Putamen (tissue), 1 donor: ENCODE measurements at places on chromosomes 11 and 22.

DNA sequence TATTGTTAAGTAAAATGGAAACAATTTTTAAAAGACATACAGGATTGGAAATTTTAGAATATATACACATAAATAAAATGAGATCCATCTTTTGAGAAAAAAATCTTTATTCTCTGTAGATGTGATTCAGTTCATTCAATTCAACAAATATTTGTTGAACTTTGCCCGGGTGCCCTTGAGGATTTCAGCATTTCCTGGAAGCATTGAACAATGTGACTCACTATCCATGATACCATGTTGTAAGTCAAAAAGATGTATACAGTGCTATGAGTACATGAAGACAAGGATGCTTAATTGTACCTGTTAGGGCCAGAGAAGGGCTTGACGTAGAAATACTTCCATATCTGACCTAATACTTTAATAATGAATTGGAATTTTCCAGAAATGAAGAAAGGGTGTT, 353.7 kb downstream of the METTL15 start:
- DNase-seq, result no peak

GRCh38 chr11:72759468-72759985, 7.3 kb upstream of the ARAP1 start:
- DNase-seq, result no peak

DNA sequence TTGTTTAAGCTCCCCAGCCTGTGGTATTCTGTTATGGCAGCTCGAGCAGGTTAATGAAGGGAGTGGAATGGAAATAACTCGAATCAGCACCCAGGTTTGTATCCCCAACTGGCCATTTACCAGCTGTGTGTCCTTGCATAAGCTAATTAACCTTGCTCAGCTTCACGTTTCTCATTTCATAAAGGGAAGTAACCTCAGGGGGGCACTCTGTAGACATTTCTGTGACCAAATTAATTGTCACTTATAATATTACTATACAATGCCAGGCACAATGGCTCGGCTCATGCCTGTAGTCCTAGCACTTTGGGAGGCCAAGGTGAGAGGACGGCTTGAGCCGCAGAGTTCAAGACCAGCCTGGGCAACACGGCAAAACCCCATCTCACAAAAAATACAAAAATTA, 13.8 kb downstream of the ADA2 start:
- DNase-seq, result no peak

- no peak for DNase-seq
Observed at GRCh38 chr11:73152086-73152853, 10.2 kb upstream of the FCHSD2 start.

- no peak for DNase-seq
Observed at GRCh38 chr11:11335043-11335442, 18.0 kb downstream of the CSNK2A3 start.

GRCh38 chr22:23774114-23774921, 1.7 kb downstream of the MMP11 start:
- no peak for DNase-seq

- no peak for DNase-seq
Observed at GRCh38 chr11:45918962-45919675, 1.4 kb upstream of the PEX16 start.

GRCh38 chr11:7775689-7776088, 21.1 kb downstream of the OR5P2 start:
- DNase-seq, result no peak

DNA sequence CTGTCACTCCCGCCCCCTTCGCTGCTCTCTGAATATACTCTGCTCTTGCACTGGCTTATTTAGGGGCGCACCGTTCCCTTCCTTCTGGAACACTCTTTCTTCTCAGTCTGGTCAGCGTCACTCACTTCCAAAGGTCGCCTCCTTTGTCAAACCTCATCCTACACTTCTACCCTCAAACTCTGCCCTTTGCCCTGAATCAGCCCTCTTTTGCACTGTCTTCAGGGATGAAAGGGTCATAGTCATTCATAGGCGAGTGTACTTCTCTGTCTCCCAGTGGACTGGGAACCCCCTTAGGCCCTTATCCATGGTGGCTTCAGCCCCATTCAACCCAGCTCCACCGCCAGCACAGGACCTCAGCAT, 15.4 kb downstream of the MOGAT2 start:
- DNase-seq, result no peak

- DNase-seq, result no peak
Observed at GRCh38 chr11:64263021-64263946, 12.0 kb downstream of the PLCB3 start.

GRCh38 chr11:9604134-9604533, 30.7 kb downstream of the WEE1 start:
- no peak for DNase-seq

- DNase-seq, result no peak
Observed at GRCh38 chr11:1473011-1473628, 13.5 kb downstream of the MOB2 start.

- DNase-seq, result no peak
Observed at GRCh38 chr11:125904678-125905077, 370 bp downstream of the DDX25 start.

GRCh38 chr11:123741159-123742030, at the start of gene ZNF202:
ZNF202 (minus strand) TSS chr11:123741660; CDS start chr11:123730888, 10,772 bp downstream.
- peak; percentile 92 for DNase-seq

- no peak for DNase-seq
Observed at GRCh38 chr11:3225159-3225758, 6.6 kb upstream of the MRGPRG start.

- DNase-seq, result no peak
Observed at GRCh38 chr11:105273660-105274280, 134.2 kb upstream of the CARD18 start.

DNA sequence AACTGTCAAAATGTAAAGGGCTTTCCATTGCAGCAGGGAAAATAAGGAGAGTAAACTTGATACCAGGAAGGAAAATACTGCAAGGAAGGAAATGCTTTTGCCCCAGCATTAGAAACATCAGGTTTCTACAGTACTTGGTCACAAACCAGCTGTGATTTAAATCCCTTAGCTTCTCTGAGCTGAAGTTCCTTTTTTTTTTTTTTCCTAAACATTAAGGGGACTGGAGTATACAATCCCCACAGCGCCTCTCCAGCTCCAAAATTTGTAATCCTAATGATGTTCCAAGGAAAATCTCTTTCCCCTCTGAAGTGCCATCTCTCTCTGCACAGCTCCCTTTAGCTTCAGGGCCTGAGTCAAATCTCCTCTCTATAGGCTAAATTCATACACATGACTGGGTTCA, 220.5 kb upstream of the PITPNB start:
- no peak for DNase-seq

- DNase-seq, result no peak
Observed at GRCh38 chr22:44605486-44605885, 96.5 kb upstream of the PRR5 start.

- DNase-seq, result no peak
Observed at GRCh38 chr22:49866646-49867045, 13.0 kb downstream of the ZBED4 start.

DNA sequence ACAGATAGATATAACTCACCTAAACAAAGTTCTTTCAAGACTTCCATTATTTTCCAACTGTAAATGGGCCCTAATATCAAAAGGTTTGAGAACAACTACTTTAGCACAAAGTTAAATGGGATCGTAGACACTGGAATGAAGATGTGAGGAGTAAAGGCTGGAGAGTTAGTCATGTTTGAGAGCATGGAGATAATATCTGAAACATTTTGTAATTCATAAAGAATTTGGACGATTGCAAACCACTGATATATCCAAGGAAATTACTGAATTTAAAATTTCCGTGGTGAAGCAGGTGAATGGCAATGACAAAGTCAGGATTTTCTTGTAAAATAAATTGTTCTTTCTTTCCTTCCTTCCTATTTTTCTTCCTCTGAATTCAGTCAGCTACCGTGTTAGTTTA, 564.9 kb downstream of the CNTN5 start:
- no peak for DNase-seq

GRCh38 chr11:59551659-59552521, 40.6 kb downstream of the OR4D9 start:
- DNase-seq, result peak; percentile 69

GRCh38 chr11:78354408-78355308, 63.0 kb downstream of the GAB2 start:
- no peak for DNase-seq

GRCh38 chr22:50282361-50283155, 12.4 kb upstream of the MAPK11 start:
- DNase-seq, result no peak

- DNase-seq, result no peak
Observed at GRCh38 chr11:94866936-94867795, 99.0 kb downstream of the AMOTL1 start.

- DNase-seq, result no peak
Observed at GRCh38 chr11:66286699-66287098, 2.2 kb downstream of the YIF1A start.

DNA sequence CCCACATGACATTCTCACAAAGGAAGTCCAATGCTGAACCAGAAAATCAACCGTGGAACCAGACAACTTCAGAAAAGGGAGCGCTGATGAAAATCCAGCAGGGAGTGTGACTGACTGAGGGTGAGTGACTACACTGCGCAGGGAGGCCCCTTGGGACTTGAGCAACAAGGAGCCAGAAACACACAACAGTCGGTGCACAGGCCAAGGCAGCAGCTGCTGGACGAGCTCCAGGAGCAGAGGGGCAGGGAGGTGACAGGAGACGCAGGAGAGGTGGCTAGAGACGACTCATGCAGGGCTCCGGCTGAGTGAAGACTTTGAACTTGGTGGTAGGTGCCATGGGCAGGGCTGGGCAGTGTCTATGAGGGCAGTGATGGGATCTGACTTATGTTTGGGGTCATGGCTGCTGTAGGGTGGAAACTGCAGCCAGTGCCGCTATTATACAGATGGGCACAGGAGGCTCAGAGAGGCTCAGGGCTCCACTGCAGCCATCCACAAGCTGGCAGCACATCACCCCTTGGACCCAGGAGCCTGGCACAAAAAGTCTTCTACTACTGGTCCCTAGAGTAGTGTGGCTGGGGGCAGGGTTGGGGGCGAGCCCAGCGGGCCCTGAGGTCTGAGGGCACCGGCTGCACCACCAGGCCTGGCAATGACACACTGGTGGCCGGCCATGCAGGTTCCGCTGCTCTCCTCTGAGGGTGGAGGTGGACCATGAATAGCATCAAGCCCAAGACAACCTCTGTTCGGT, 10.3 kb upstream of the FADD start:
- DNase-seq, result no peak

DNA sequence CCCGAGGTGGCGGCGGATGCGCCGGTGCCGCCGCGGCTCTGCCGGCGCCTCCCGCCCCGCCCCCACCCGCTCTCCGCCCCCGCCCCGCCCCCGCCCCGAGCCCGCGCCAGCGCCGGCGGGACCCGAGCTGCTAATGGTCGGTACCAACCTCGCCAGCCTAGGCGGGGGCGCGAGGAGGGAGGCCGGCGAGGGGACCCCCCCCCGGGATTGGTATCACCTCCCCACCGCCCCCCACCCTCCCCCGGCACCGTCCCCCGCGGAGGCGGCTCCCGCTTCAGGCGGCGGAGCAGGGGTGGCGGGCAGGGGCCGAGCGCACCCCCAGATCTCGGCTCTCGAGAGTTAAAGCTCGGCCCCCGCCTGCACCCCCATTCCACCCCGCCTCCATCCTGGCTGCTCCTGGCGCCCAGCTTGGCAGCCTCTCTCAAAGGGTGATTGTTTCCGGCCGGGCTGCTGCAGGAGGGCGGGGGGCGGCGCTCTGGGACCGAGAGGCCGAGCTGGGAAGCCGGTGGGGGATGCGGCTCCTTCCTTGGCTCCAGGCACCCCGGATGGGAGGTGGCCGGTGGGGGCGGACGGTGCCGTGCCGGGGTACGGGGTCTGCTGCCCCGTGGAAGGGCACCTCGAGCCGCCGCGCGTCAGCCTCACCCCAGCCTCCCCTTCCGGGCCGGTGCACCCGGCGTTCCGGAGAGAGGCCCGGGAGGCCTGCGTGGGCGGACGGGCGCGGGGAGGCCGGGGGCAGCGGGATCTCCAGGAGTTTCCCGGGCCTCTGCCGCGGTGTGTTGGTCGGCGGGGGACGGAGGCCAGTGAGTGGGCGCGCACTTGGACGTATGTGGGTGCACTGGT, at the start of gene B3GAT1:
B3GAT1 (minus strand) TSS at position 40 of the 840 bp plus-strand sequence. CDS start 24,583 bp downstream, outside the sequence.
- DNase-seq, result peak; percentile 97

DNA sequence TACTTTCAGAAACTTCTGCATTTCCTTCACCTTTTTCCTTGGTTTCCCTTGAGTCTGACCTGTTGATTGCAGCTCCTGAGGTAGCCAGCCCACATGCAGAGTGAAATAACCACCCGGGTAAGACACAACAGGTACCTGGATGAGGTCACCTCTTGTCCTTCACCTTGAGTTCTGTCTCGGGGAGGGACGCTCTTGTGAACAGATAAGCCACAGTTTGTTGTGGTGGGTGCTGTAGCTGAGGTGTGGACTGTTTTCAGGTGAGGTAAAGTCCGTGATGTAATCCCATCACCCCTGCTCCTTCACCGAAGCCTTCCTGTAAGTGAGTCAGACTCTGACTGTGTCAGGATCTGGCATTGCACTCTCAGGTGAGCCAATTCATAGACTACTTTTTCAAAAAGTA, 183.1 kb downstream of the NAV2 start:
- DNase-seq, result no peak

DNA sequence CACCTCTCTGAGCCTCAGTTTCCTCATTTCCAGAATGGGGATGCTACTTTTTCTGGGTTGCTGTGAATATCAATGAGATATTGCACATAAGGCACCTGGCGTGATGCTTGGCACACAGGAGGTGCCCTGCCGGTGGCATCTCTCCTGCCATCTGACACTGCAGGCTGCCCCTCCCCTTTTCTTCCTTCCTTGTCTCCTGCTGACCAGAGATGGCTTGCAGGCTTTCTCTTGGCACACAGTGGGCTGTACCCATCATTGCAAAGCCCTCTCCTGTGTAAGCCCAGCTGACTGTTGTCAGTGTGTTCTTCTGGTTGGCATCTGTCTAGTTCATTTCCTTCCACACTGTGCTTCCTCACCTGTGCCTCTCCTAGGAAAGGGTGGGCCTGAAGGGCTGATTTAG, 91.7 kb downstream of the MYO18B start:
- no peak for DNase-seq

DNA sequence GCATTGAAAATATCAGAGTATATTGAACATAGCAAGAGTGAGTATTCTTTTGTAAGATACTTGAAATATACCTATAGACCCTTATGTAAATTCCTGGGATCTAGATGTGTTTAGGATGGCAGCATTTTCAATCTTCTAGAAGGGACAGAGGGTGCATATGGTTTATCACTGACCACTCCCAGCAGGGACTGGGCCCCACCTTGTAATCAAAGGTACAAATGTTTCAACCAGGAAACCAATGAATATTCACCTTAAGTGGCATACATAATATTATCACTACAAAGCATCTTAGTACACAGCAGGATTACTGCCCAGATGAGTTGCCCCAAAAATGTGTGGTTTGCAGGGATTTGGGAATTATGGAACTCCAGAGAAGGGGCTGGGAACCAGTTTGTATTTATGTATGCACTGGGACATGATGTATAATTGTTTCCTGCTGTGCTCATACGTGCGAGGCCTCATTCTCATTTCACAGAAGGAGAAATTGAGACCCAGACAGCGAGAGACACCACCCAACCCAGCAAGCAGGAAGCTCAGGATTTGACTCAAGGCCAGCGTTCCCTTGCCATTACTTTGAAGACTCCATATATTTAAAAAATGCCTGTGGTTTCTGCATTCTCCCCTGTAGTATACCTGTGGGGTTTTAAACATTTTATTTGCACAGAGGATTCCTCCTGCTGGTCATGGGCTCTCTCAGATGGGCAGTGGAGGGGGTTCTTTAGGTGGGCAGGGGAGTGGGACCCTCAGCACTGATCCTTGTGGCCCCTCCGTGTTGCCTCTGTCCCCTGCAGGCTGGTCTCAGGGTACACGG, 5.2 kb downstream of the APOL4 start:
- DNase-seq, result no peak

GRCh38 chr11:82398300-82398815, 335.3 kb downstream of the FAM181B start:
- peak; percentile 32 for DNase-seq

- DNase-seq, result peak; percentile 79
Observed at GRCh38 chr11:35178873-35179272, 39.9 kb downstream of the CD44 start.
